Jurkat, Clone E6-1 (cell line): ENCODE measurements at places on chromosomes 6 and 20.

GRCh38 chr6:34145161-34146020 lies 496 bp downstream of the GRM4 start:
- DNase-seq, result no peak

- DNase-seq, result peak; percentile 62
Measured at GRCh38 chr20:56955680-56956079, 310.8 kb downstream of the BMP7 start.

DNA sequence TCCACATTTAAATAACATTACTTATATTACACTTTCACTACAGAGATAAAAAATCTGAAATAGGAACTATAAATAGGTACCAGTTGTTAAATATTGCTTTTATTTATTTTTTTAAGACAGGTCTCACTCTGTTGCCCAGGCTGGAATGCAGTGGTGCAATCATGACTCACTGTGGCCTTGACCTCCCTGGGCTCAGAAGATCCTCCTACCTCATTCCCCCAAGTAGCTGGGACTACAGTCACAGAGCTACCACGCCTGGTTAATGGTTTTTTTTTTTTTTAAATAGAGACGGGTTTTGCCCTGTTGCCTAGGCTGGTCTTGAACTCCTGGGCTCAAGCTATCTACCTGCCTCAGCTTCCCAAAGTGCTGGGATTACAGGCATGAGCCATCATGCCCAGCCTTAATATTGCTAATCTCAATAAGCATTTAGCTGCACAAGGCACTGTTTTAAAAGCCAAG lies 17.3 kb downstream of the EEF1E1 start:
- no peak for DNase-seq

- DNase-seq, result no peak
Measured at GRCh38 chr6:52504782-52505136, 72.1 kb downstream of the TRAM2 start.

DNA sequence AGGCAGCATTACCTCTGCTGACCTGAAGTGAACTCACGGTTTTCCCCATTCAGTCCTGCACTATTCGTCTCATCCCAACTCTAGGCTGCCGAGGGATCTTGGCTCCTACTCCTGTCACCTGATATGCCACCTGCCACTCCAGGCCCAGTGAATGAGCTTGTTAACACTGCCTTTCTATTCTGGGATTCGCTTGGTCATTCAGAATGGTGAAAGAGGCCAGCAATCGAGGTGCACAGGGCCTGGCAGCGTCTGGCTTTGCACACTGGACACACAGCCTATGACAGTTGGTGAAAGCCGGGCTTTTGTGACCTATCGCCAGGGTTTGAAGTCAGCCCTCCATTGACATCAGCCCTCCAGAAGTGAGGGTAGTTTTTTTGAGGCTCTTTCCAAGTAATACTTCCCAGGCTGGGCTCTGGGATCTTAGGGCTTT lies 59.3 kb upstream of the MYL9 start:
- no peak for DNase-seq

- no peak for DNase-seq
Measured at GRCh38 chr6:113377362-113377942, 479.7 kb upstream of the MARCKS start.

- DNase-seq, result no peak
Measured at GRCh38 chr6:106730264-106730663, 100.9 kb downstream of the QRSL1 start.

DNA sequence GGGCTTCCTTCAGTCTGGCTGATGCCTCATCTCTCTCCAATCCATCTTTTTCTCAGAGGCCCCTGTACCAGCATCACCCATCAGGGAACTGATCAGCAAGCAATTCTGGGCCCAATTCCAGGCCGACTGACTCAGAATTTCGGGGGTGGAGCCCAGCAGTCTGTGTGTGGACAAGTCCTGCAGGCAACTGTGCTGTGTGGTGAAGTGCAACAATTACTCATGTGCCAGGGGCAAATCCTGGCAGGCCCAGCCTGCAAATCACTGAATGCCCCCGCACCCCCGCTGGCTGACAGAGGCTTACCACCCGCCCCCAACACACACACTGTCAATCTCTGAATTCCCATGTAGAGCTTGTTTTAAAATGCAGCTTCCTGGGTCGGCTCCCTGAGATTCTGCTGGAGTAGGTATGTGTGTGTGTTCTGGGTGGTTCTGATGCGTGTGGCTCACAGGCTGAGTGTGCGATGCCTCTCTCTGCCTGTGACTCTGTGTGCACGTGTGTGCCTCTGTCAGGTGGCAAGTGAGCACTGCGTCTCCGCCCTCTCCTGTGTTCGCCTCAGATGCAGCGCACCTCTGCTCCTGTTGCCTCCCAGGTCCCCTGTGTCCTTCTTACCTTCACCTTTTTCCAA lies 45.4 kb downstream of the SSR1 start:
- DNase-seq, result no peak

DNA sequence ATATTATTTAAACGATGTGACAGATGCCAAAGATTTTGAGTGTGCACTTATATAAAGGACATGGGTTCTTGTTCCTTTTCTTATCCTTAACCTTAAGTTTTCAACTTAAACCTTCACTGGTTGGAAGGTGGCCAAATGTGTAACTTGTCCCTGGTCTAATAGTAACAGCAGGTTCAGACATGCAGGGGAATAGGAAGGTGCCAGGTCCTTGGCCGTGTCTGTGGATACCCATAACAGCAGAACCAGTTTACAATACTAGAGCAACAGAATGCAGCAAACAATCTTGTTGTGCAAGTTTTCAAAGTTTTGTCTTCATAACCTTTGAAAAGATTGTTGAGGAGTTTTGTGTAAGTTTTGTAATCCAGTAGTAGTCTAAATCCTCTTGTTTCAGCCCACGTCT lies 4.4 kb downstream of the MYB start:
- DNase-seq, result no peak

DNA sequence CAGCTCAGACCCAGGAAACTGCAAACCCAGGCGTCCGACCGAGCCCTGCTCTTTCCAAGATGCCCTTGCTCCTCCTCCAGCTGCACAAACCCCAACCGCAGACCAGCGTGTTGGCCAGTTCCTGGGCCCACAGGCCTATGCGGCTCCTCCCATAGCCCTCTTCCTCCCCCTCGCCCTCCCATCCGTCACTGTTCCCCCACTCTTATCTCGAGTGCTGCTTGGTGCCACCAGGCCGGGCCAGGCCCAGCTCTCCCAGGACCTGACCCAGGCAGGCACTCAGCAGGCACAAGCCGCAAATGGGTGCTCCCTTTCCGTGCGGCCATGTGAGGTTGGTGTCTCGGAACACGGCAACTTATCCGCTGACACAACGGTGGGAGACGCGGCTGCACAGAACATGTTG lies 28.6 kb downstream of the ADRM1 start:
- no peak for DNase-seq

DNA sequence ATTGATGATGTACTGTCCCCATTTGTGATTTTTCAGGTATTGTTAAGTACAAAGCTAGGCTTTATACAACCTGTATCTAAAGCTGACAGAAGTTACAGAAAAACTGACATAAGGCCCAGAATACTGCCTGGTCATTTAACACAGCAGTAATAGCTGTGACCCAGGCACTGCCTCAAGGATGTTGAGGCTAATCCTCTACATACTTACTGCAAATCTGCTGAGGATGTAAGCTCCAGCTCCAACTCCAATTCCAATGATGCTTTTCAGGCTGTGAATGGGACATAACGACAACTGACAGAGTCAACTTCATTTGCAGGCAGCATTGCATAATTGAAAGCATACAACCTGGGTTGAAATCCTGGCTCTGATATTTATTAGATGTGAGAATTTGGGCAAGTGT lies 36.3 kb upstream of the SLA2 start:
- DNase-seq, result no peak

- no peak for DNase-seq
Measured at GRCh38 chr6:9112544-9112943, 677.2 kb upstream of the SLC35B3 start.

- no peak for DNase-seq
Measured at GRCh38 chr20:63351811-63352591, 9.1 kb downstream of the CHRNA4 start.

GRCh38 chr6:11023032-11023431 lies 21.1 kb downstream of the ELOVL2 start:
- no peak for DNase-seq

GRCh38 chr6:140204154-140204553 lies 829.7 kb upstream of the CITED2 start:
- DNase-seq, result no peak

DNA sequence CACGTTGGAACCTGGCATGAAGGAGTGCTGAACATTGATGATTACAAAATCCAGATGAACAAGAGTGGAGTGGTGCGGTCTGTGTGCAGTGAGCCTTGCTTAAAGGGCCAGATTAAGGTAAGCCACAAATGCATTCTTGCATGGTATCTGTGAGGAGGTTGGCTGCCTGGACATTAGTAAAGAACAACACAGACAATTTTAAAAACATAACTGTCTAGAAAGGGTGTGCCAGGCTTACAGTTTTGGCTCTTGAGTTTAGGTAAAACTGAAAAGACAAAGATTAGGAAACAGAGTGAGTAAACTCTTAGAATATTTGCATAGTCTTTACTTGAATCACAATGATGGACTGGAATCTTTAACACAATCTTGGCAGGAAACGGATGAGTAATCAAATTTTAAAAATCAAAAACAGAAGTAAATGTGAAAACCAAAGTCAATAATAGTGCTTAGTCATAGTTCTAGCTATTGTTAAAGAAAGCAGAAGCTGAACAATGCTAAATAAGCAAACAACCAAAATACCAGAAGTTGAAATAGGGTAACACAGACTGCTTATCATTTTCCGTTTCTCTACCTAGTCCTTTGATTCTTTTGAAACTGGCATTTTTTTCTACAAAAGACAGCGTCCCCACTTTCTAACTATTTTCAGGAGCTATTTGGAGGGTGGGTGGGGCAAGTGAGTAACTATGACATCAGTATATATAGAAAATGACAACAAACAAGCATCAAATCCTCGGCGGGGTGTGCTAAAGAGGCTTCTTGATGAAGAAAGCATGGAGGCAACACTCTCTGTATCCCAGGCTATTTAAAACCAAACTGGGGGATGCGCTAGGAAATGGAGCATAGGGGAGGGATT lies 185.8 kb upstream of the RAB32 start:
- no peak for DNase-seq

DNA sequence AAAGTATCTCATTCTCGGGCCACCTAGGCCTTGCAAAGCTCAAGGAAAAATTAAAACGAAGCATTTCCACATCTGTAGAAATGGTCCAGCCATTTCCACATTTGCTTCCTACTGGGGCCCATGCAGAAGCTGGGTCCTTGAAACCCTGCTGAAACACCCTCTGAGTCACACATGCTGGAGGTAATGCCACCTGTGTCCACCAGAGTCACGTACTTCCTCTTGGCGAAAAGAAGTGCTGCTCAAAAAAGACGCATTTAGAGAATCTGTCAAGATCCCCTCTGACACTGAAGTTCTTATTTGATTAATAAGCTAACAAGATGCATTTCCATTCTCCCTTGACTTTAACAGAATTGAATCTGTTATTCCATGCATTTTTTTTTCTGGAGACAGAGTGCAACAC lies 423.2 kb downstream of the PREX1 start:
- DNase-seq, result peak; percentile 25

DNA sequence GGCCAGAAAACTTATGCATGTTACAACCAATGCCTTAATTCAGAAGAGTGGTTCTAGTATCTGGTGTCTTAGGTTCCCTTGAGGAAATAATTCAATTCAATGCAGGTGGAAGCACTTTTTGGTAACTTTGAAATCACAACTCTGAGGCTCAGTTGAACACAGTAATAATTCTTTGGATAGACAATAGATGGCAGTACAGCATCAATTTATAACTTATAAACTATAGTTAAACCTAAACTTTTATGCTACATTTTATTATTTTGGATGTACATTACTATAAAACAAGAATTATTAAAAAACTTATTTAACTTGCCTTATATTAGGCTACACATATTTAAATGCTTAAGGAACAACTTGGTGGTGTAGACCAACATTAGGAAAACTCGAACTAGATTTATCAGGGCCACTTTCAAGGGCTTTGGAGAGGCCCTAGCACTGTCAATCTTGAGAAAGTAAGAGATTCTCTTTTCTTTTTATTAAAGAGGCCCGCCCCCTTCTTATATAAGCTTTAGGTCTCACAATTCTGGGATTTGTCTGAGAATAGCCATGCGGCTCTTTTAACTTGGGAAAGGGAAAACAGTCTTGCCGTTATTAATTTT lies 85.9 kb downstream of the CRYBG1 start:
- peak; percentile 16 for DNase-seq

GRCh38 chr20:47711046-47711752 lies 74.1 kb downstream of the SULF2 start:
- DNase-seq, result no peak

GRCh38 chr6:22706651-22707050 lies 137.3 kb downstream of the HDGFL1 start:
- no peak for DNase-seq

DNA sequence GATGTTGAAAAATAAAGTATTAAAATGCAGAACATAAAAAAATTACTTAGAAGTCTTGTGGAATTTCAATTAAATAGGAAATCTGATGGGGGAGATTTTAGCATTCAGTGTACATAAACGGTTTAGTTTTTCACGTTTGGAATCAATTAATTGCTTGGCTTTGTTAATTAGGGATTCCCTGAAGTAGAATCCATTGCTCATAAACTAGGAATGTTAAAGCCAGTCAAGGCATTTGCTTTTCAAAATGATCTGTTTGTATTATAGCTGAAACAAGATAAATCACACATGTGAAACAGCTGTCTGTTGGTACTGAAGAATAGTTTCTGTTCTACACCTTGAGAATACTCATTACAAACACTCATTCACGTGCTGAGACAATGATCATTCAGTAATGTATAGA lies 297.9 kb downstream of the TBC1D7 start:
- DNase-seq, result no peak

DNA sequence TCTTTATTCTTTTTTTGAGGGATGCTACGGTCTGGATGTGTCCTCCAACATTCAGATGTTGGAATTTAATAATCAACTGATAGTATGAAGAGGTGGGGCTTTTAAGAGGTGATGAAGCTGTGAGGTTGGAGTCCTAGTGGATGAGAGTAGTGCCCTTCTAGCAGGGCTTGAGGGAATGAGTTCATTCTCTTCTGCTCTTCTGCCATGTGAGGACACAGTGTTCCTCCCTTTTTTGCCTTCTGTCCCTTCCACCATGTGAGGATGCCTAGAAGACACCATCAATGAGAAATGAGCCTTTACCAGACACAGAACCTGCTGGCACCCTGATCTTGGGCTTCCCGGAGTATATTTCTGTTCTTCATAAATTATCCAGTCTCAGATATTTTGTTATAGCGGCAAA lies 82.1 kb upstream of the MLIP start:
- no peak for DNase-seq

GRCh38 chr6:7062451-7063162 lies 45.2 kb upstream of the RREB1 start:
- DNase-seq, result no peak

DNA sequence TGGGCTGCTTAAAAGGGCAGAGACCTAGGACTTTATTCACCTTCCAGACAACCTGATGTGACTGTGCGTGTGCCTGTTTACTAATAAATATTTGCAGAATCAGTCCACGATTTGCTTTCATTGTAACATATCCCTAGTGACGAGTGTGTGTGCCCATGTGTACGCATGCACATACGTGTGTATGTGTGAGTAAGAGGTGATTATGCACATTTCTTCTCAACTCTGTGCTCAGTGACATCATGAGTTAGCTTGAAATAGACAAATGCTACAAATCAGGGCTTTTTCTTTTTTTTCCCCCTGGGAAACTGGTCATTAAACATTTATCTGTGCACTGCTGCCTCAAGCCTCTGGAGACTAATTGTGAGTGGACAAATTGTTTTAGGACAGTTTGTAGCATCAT lies 242.6 kb upstream of the SOX4 start:
- no peak for DNase-seq

GRCh38 chr6:168518867-168519266 lies 77.9 kb downstream of the SMOC2 start:
- DNase-seq, result no peak

- DNase-seq, result no peak
Measured at GRCh38 chr6:68046756-68047155, 588.3 kb upstream of the ADGRB3 start.
